ENCODE measurements at places on chromosomes 6 and 20.

DNA sequence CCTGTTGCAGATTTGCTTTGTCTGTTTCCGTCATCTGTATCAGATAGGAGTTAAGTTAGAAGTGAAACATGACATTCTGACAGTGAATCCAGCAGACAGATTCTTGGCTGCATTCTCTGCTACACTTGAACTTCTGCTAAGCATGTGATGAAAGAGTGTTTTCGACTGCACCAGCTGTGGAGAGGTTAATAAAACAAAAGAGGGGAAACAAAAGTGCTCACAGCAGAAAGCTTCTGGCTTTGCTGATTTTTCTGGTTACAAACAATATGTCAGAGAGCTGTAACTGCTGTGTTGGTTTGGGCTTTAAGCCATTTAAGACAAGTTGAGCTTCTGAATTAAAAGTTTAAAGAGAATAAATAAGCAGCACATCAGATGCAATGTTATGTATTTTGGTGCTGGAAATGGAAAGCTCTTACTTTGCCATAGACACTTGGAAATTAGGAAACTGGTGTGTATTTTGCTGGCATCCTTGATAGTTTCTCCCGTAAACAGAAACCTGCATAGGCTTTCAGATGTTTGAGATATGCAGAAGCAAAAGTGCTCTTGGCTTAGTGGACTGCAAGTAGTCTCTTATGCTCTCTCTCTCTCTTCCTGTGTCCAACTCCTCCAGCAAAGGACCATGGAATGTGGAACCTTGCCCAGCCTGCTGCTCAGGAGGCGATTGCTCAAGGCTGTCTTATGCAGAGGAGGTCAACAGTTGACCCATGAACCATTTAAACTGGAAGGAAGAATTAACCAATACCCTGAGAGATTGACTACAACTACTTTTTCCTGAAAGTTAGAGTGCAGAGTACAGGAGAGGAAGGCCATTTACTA is 104.9 kb downstream of the RPS12 start:
- DNase-seq = no peak

- no peak for DNase-seq
Observed at GRCh38 chr6:218153-219018, 73.9 kb upstream of the DUSP22 start.

GRCh38 chr6:71419217-71420094 is 130.8 kb downstream of the OGFRL1 start:
- peak; percentile 53 for DNase-seq

DNA sequence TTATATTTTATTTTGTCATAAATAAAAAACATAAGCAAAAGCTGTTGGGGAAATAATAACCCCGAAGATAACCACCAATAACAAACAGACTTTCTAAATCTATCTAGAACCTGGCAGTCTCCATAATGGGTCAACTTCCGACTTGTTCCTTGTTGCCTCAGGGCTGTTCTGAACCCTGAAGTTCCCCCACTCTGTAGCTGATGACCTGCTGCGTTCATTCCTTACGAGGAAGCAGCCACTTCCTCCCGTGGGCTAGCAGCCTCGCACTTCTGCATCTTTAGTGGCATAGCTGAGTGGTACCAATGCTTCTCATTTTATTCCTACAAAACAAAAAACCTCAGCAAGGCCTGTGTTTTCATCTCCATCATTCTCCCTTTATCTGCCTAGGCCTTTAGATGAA is 103.0 kb downstream of the PLEKHG1 start:
- no peak for DNase-seq

DNA sequence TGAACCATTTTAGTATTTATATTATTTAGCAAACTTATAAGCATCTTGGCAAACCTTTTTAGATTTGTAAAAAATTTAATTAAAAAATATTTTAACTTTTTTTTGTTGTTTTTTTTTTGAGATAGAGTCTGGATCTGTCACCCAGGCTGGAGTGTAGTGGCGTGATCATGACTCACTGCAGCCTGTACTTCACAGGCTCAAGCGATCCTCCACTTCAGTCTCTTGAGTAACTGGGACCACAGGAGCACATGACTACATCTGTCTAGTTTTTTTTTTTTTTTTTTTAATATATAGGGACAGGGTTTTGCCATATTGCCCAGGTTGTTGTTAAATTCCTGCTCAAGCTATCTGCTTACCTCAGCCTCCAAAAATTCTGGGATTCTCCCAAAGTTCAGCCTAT is 161.1 kb downstream of the EYS start:
- DNase-seq = no peak

DNA sequence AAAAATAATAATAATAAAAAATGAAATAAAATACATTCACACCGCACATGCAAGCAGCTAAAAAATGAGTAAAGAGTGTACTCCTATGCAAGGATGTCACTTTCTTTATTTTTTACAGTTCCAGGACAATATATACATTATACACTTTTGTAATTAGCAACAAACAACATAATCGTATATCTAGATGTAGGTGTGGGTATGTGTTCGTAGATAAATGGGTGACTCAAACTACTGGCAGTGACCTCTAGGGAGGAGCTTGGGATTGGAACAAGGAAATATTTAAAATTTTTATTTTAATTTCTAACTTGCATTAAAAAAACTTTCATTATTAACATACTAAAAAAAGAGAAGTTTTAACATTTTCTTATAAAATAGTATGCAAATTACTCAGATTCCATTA is 86.1 kb upstream of the MYLIP start:
- no peak for DNase-seq

DNA sequence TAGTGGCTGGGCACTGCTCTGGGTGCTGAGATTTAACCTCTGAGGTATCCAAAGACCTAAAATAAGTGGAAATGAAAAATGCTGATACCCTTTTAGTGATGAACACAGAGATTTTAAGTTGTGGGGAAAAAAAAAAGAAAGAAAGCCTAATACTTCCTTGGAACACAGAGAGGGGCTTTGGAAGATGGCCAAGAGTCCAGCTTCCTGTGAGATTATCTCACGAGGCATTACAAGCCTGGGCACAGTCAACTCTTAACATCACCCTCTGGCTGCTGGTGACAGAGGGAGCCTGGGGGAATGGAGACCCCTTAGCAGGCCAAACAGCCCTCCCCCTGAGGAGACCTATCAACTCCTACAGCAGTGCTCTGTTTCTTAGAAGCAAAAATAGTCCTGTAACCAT is 19.7 kb downstream of the BTN2A1 start:
- DNase-seq = no peak

DNA sequence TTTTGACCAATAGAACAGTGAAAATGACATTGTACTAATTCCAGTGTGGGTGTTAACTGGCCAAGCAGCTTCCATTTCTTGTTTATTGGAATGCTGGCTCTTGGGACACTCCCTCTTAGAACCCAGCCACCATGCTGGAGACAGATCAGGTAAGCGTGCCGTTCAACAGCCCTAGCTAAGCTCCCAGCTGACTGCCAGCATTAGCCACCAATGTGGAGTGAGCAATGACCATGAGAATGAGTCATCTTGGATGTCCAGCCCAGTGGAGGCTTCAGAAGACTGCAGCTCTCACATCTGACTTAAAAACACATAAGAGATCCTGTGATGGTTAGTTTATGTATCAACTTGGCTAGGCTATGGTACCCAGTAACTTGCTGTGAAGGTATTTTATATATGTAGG is 3.0 kb upstream of the LINC00237 start:
- no peak for DNase-seq

DNA sequence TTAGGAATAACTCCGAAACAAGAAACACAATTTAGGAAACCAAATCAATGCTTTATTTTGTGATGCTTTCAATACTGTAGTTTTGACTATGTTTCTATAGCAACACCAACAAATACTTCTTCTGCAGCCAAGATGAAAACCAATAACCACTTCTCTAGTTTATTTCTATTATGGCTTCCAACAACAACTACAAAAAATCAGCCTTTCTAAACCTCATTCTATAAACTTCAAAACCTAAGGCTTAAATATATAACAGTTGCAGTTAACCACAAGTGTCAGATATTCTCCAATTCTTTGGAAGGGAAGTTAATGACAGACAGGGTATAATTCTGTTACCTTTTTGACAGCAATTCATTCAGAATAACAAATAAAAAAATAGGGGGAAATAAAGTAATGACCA is 80.9 kb downstream of the EPB41L2 start:
- no peak for DNase-seq

- no peak for DNase-seq
Observed at GRCh38 chr6:81792826-81793225, 40.3 kb upstream of the TENT5A start.

DNA sequence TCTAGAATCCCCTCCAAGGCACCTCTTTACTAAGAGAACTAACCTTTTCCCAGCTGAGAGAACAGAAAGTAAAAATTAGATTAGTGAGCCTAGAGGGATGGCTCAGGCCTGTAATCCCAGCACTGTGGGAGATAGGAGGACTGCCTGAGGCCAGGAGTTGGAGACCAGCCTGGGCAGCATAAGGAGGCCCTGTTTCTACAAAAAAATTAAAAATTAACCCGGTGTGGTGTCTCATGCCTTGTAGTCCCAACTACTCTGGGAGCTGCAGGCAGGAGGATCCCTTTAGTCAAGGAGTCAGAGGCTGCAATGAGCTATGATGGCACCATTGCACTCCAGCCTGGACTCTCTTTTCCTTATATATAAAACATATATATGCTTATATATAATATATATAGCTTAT is 5.5 kb upstream of the OOEP start:
- DNase-seq = no peak

DNA sequence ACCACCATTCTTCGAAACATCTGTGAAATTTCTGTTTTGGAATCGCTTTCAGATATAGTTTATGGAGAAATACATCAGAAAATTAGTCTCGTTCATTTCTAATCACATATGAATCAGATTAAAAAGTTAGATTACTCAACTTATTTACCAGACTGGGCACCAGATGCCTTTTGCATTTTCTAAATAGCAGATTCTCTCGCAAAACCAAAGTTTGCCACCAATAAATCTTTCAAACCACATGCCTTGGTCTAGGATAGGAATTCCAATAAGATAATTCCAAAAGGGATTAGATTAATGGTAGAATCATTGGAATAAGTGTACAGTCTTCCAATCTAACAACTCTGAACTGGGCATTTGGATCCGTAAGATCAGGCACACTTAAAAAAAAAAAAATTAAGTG is 160.4 kb upstream of the TAB2 start:
- DNase-seq = no peak

DNA sequence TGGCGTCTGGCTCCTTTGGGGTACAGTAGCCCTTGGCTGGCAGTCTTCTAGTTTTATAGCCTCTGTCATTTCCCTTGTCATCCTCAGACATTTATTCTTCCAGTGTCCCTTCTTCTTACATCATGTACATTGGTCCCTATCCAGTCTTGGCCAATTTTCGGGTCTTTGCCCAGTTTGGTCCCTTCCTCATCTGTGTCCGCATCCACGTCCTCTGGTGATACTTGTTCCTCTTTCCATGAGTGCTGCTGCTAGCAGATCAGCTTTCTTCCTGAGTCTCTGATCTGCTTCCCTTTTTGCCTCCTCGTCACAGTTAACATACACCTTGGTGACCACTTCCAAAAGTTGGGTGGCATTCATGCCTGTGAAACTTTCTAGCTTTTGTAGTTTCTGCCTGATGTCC is 86.2 kb upstream of the GPR6 start:
- no peak for DNase-seq

- no peak for DNase-seq
Observed at GRCh38 chr6:127971945-127972391, 71.1 kb upstream of the THEMIS start.

DNA sequence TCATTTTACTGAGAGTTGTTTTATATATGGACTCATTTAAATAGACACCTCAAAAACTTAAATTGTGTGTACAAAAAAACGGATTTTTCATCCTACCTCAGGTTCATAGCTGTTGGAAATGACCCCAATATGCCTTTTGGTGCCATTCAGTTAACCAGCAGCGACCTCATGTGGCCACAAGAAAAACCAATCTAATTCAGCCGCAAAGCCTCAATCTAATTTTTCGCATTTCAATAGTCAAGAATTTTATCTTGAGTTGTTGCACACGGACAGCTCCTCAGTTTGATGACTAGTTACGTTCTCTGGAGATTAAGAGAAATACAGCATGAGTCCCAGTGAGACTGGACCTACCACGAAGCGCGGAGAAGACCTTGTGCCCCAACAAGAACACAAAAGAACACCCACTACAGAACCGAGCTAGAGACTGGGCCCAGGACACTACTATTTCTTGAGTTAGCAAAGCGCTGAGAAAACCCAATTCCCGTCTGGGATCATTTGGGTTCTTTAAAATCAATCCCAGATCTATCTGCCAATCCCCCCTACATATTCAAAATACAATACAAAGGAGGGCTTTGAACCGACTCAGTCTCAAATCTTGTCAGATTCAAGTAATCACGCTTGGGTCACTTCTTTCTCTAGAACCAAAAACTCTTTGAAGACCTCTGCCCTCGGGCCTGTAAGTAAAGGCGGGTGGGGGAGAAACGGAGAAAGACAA is 1.1 kb downstream of the TCP11 start:
- DNase-seq = no peak

DNA sequence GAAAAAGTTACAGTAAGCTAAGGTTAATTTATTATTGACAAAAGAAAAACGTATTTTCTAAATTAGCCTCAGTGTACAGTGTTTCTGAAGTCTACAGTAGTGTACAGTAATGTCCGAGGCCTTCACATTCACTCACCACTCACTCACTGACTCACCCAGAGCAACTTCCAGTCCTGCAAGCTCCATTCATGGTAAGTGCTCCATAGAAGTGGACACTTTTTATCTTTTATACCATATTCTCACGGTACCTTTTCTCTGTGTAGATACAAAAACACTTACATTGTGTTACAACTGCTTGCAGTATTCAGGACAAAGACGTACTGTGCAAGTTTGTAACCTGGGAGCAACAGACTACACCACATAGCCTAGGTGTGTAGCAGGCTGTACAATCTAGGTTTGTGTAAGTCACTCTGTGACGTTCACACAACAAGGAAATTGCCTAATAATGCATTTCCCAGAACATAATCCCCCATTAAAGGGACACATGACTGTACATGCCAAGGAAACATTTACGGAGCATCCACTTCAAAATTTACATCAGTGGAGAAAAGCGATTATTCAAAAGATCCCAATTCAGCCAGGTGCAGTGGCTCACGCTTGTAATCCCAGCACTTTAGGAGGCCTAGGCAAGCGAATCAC is 133.4 kb downstream of the BANF2 start:
- no peak for DNase-seq

DNA sequence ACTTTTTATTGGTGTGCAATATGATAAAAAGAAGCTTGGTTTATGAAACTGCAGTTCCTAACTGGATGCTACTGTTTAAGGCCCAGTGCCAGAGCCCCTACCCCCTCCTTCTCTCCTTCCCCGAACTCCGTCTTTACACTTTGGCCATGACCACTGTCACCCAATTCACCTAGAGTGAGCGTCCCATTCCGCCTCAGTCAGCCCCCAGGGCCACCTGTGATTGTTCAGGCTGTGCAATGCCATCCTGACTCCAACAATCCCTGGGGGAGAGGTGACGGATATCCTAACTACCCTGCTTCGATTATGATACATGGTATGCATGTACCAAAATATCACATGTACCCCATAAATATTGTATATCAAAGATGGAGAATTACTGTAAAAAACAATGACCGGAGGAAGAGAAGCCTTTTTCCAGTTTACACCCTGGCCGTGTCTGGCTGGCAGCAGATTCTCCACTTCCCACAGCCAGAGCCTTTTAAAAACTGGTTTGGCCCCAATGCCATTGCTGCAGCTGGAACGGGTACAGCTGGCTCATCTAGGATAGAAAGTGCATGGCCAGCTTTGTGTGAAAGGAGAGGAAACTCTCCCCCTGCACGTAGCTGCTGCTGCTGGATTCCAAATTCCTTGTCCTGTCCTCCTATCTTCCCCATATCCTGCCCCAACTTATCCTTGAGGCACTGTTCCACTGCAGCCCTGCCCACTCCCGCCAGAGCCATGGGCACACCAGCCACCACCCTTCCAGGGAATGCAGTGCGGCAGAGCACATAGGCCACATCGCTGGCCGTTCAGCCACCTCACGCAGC is 99.7 kb downstream of the JPH2 start:
- no peak for DNase-seq
